ENCODE measurements at places on chromosomes 5 and 9. TPM values are rescaled to one million over a fixed set of nuclear protein-coding genes. Genes with fewer than 3 reads are reported as not detected.

Gene INSL4
- not detected for total RNA-seq

Gene ARHGEF37
- total RNA-seq: 2.3 TPM

DNA sequence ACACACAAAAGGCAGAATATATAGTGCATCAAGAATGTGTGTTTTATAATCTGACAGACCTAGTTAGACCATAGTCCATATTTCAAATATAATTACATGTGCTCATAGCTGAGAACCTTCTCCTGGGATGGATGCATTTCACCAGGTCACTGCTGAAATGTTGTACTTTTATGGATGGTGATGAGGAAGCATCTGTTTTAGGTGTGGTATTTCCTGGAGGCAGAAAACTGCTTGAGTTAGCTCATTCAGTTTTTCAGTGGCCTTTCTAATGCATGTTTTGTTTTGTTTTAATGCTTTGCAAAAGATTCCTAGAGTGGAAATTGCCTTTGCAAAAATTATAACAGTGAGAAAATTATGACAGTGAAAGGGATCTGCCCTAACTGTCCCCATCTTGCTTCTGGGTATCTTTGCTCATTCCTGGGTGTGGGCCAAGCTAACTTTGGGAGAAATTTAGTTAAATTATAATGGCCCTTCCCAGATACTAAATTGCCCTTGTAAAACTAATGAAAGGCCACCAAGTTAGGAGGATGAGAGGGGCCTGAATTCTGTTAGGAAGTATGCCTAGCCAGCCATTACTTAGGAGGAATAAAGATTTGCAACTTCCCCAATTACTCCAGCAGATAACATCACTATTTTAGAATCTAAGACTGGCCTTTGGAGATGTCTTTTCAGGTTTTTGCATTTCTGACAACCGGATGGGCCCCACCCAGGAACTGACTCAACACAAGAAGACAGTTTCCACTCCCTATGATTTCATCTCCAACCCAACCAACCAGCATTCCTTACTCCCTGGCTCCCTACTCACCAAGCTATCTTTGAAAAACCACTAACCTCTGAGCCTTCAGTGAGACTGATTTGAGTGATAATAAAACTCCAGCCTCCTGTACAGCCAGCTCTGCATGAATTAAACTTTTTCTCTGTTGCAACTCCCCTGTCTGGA lies 7.0 kb upstream of the IL12B start:
- DNase-seq: no peak

DNA sequence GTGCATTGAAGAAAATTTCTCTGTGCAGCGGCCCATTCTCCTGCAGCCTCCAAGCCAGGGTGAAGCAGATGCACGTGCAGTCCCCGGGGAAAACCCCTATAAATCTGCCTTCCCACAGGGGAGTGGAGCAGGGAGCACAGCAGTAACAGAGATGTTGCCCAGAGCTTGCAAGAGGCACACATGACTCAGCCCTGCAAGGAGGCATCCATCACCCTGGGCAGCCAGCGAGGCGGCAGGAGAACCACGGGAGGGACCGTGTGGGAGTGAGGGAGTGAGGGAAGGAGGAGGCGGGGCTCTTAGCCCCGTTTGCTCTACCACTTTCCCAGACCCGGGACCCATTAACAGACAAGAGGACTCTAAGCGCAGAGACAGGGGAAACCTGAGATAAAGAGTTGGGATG lies 96.2 kb upstream of the ARAP3 start:
- no peak for DNase-seq

- DNase-seq: no peak
Observed at GRCh38 chr5:24183981-24184380, 460.8 kb downstream of the CDH10 start.

Data from neural crest cell (in vitro differentiated cells).